ENCODE measurements at places on chromosomes 6 and 20.

DNA sequence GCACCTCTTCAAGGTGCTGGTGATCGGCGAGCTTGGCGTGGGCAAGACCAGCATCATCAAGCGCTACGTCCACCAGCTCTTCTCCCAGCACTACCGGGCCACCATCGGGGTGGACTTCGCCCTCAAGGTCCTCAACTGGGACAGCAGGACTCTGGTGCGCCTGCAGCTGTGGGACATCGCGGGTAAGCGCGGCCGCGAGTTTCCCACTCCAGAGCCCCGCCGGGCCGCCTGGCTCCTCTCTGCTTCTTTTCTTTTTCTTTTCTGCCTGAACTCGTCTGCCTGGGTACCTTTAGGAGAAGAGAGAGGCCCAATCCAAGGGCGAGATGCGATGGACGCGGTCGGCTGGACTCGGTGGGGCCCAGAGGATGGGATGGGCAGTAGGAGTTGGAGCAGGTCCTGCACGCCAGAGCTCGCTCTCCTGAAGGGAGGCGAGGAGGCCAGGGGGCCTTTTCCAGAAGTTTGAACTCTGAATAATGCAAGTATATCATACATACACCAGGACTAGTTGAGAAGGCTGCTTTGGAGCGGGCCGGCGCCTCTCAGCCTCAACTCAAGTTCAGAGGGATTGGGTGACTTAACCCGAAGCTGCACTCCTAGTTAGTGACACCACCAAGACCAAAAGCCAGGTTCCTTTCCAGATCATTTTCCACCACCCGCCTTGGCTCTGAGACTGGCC lies 445 bp downstream of the RAB32 start:
- peak; percentile 27 for DNase-seq

DNA sequence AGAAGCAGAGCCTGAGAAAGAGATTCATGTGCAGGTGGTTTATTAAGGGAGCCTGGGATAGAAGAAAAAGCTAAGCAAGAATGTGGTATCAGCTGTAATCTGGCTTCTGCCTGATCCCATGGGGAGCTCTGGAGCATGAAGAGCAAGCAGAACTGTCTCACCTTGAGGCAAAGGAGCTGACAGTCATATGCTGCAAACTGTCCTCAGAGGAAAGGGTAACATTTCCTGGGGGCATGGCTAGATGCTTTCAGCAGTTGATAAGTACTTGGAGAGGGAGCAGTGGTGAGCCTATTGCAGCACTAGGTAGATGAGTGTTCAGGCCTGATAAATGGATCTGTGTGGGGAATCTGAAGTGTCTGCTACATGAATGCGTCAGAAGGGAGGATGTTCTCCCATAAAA lies 621.5 kb upstream of the BTBD3 start:
- DNase-seq, result no peak

DNA sequence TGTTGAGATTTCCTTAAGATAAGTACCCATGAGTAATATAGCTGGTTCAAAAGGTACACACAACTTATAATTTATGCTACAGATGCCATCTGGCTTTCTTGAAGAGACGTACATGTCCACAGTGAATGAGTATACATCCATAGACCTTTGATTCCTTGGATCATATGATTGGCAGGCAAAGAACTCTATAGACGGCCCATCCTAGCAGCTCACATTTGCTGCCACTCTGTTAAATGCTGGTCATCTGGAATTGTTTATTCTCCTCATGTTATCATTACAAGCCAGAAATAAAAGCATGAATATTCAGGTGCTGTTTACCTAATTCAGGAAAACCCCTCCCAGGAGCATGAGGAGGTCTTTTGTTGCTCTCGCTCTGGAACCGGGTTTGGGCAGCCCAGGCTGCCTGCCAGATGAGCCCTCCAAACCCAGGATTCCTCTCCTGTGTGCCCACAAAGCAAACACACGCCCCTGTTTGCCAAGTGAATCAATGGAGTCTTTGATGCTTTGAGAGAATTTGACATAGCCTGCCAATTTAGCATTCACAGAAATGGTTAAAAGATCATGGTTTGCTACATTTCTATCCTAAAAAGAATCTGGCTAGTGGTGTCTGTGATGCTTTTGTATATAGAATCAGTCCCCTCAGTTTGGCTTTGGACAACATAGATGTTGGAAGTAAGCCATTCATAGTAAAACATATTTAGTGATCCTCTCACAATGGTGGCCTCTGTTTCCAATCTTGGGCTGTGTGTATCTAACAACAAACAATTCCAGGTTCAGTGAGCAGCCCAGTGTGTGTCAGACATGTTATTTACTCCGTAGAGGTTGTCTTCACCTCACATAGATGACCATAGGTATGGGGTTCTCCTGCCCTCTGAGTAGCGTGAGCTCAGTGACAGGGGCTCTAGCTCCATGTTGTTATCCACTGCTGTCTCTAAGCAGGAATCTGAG lies 17.5 kb upstream of the PLCG1 start:
- peak; percentile 42 for DNase-seq

GRCh38 chr6:15533379-15534026 lies 129.3 kb downstream of the DTNBP1 start:
- no peak for DNase-seq

DNA sequence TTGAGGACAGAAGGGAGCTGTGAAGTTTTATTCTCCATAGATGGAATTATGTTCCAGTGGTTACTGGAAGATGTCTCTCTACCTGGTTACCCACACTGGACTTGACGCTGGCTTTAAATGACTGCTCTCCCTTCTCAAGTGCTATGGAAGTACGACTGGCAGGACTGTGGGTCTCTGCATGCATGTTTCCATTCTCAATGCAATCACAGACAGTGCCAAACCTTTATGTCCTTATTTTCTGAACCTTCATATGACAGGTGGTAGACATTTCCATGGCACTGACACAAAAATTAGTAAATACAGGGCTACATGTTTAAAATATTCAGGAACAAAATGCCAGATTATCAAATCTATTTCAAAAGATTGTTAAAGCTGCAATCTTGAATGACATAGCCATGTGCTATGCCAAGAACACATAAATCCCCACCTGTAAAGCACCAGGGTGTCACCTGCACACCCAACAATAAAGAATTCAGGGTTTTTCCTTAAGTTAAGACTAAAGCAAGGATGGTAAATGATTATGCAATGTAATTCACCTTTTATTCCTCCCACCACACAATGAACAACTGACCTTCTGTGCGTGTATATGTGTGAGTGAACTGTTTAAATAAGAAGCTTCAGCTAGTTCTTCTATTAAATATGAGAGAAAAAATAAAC lies 153.3 kb upstream of the ENPP5 start:
- no peak for DNase-seq

DNA sequence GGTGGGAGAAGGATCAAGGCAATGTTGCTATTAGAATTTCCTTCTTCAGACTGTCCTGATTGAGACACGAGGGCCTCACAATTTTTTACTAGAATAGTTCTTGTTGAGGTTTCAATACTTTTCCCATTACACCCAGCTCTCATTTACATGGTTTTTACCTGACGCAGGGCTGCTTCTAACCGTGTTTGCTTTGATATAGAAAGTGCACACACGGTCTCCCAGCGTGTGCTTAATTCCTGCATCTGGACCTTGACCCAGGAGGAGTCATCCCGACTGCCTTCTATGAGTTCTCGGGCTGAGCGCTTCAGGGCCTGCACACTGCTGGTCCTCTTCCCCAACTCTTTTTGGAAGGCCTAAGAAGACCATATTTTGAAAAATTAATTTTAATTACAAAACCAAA lies 160.2 kb downstream of the DST start:
- DNase-seq, result no peak

DNA sequence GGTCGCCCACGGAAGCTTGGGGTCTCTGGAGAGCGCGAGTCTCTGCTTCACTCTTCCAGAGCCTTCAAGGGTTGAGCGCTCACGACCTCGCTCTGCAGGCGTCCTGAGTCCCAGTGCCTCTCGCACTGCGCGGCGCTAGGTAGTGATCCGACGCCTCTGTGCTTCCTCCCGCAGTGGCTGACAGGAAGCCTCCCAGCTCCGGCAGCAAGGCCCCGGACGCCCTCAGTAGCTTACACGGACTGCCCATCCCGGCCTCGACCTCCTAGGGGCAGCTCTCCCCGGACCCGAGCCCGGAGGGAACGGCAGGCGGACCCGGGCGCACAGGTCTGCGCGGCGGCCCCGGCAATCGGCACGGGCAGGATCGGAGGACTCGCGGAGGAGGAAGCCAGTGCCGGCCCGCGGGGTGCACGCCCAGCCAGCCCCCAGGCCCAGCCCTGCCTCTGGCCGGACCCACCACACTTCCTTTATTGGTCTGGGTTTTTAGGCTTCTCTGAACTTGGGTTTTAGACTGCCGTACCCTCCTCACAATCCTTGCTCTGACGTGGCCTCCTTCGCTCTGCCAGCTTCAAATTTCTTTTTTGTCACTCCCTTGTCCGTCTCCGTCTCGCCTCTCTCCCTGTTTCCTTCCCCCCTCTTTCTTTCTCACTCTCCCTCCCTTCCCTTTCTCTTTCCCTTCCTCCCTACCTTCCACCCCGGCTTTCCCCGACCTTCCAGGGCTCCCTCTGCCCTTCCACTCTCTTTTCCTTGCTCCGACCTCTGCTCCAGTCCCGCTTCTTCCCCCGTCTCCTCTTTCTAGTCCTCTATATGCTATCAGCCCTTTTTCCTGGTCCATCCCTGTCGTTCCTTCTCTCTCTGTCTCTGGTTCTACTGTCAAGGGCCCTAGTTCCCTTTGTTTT lies 9.1 kb downstream of the PAX1 start:
- no peak for DNase-seq

DNA sequence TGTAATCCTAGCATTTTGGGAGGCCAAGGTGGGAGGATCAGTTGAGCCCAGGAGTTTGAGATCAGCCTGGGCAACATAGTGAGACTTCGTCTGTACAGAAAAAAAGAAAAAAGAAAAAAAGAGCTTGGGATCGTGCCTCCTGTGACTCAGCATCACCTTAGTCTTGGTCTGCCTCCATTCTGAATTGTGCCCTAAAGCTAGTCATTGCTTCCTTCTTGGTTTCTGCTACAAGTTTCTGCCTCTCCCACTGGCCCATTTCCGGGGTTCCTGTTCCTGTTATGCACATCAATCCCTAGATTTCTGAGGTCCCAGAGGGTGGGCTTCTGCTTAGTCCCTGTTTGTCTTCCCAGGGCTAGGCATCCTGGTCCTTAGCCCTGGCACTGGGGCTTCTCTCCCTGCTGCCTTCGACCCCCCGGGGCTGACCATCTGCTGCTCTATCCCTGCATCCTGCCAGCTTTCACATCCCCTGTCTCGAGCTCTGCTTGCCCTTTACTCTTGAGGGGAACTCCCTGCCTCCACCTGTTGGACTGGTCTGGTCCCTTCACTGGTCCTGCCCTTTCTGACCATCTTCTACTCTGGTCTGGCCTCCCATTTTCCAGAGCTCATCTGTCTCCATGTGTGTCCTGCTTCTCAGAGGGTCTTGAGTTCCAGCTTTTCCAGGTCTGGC lies 77.5 kb upstream of the ESR1 start:
- DNase-seq, result no peak

- no peak for DNase-seq
These were observed 4.9 kb downstream of the ABCC10 start for GRCh38 chr6:43432009-43432945.

DNA sequence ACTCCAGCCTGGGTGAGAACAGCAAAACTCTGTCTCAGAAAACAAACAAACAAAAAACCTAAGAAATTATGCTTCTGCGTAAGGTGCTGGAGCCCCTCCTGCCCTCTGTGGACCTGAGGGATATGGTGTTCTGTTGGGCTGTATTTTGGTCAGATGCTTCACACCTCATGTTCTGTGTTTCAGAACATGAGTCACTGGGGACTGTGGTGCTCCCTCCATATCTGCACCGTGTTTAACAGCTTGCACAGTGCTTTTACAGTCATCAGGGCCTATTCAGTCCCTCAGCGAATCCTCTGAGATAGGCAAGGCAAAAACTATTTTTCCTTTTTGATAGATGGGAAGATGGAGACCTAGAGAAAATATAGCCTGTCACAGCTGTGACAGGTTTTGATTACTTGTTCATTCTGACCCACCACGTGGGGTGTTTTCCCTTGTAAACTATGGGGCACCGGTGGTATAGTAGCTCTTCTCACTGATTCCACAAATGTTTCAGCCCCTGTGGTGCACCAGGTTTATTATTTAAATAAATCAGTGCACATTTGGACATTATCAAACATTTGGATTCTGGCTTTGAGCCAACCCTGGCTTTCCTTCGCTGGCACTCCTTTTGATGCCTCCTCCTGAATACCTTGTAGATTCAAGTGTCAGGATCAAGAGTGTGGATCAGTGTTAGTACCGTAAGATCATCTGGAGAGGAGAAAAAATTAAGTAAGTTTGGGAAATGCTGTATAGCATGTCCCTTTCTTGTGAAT lies 9.6 kb downstream of the TTPAL start:
- no peak for DNase-seq

- DNase-seq, result no peak
These were observed 368.6 kb downstream of the BTBD9 start for GRCh38 chr6:38271081-38271480.

- DNase-seq, result no peak
These were observed 29.6 kb downstream of the UBD start for GRCh38 chr6:29529956-29530355.

DNA sequence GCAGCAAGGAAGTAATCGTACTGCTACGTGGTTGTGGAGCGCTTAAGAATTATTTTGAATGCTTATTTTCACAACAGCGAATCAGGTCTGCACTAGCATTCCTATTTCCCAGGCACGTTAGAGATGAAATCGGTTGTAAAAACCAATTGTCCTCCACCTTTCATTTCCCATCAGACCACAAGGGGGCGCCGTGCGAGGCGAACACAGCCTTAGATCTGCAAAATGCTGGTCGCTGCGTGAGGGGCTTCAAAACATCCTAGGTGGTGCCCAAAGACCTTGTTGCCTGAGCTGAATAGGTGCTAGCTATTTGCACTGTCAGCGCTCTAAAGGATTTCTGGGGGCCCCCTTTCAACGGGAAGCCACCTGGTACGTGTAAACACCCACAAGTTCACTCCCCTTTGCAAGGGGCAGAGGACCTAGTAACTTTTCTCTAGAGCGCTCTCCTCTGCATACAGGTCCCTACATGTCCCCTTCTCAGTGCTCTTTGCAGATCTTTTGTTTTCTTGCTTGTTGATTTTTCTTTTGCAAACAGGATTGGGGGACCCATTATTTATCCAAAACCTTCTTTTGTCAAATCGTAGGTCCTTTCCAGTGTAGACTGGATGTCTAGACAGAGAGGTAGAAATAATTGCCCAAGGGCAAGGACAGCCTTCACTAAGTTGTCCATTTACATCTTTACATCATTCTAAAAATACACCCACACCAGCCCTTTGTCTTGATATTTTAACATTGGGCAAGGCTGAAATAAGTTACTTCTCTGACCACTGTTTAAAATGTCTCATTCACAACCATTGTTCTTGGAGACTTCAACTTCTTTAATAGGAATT lies 59.8 kb downstream of the NEDD9 start:
- DNase-seq, result peak; percentile 48

GRCh38 chr6:148516617-148517016 lies 174.0 kb downstream of the SASH1 start:
- DNase-seq, result no peak

- DNase-seq, result no peak
These were observed 18.8 kb downstream of the REV3L start for GRCh38 chr6:111464184-111464583.

DNA sequence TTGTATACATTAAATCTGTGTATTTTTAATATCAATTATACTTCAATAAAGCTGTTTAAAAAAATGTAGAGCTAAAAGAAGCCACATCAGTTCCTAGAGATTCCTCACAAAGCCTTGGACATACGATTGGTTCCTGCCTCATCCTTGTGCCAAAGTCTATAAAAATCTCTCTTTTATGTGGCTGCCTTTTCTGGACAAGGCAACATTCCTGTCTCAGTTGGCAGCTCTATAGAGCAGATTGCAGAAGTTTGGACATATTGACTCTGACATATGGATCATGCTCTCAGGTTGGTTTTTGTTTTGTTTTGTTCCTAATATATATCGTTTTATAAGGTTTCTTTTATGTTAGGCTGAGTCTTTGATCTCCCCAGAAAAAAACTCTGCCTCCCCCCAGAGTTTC lies 148.9 kb downstream of the MAFB start:
- no peak for DNase-seq
